ENCODE measurements at places on chromosomes 7 and 10. TPM values are rescaled to one million over a fixed set of nuclear protein-coding genes. Genes with fewer than 3 reads are reported as not detected.

- DNase-seq, result no peak
Measured at GRCh38 chr7:110564246-110564645, 526.7 kb upstream of the LRRN3 start.

GRCh38 chr10:94617389-94617944 is 66.1 kb upstream of the CYP2C18 start:
- no peak for DNase-seq

- no peak for DNase-seq
Measured at GRCh38 chr10:11658801-11659368, 47.4 kb upstream of the USP6NL start.

GRCh38 chr10:91610444-91610843 is 22.4 kb downstream of the PPP1R3C start:
- no peak for DNase-seq

GRCh38 chr7:55449205-55449991 is 84.3 kb downstream of the LANCL2 start:
- no peak for DNase-seq

GRCh38 chr10:58281092-58281752 is 12.3 kb downstream of the CISD1 start:
- no peak for DNase-seq

Gene TMEM270
- not detected for total RNA-seq

DNA sequence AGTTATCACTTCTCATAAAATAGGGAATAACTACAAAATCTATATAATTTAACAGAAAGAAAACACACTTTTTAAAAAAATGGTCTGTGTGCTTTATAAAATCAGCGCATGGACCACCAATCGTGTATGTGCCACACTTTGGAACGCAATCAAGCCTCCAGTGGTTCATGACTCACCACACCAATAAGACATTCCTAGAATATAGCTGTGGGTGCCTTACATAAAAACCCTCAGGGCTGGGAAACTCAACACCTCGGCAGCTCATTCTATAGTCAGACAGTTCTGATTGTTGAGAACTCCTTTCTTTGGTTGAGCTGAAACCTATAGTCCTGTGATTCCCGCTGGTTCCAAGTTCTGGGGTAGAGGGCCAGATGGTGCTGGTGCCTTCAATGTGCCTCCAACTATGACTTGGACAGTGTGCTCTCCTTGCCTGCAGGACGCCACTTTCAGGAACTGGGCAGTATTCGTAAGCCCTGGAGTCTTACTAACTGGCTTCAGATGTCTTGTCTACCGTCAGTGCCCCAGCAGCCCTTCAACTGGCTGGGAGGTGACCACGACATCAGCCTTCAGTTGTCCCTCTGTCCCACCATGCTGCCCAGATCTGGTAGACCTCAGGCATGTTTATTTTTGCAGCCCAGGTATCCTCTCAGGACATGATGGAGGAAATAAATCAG is 135.7 kb upstream of the GDF10 start:
- DNase-seq, result no peak

DNA sequence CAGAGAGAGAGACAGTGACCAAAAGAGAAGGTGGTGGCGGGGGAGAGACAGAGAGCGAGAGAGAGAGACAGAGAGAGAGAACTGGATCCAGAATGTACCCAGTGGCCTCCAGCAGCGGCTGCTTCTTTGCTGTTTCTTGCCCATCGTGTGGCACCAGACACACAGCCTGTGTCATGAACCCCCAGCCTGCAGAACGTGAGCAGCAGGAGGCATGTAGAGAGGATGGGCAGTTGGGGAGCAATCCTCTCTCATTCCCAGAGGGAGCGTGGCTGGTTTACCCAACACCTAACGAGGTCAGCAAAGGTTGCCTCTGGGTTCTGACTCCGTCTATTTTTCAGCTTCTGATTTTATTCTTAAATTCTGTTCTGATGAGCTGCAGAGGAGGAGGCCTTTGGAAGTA is 168.1 kb downstream of the ADARB2 start:
- DNase-seq, result no peak

Gene ATRNL1
- 11.7 TPM for total RNA-seq

DNA sequence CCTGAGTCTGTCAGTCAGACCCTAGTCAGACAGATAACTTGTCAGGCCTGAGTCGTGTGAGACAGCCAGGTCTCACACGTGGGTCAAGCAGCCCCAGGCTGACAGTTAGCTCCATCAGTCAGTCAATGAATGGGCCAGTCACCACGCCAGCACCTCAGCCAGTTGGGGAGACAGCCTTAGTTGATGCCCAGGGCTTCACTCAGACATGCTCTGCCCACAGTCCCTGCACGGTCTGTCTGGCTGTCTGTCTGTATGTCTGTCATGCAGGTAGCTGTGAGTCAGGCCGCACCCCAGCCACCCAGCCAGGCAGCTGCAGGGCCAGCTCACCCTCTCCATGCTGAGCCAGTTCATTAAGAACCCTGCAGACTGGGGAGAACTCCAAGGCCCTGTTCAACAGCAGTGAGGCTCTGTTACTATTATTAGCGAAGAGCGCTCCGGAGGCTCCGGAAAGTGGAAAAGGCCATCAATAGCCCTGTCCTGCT is 141.1 kb upstream of the PCBD1 start:
- no peak for DNase-seq

Gene CHST12
- total RNA-seq, result 7.4 TPM

DNA sequence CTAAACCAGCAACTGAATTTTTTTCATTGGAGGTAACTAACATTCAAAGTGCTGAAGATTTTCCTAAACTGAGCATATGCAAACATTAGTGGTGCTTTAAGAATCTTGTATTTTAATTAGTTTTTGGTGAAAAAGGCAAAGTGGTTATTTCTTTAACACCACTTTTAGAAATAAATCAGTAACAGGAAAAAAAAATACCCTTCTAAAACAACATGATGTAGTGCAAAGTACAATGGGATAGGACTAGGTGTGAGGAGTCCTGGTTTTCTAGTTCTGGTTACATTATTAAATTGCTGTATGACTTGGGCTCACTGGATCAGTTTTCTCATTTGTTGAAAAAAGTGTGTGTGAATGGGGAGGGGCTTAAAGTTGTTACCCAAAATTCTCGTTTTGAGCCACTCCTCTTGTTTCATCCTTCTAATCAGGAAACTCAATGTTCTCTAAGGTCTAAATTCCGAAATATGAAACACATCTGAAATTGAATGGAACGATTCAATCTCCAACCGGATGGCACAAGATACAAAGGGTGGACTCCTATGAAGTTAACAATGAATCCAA is 1.8 kb downstream of the WASL start:
- peak; percentile 14 for DNase-seq

- peak; percentile 67 for DNase-seq
Measured at GRCh38 chr7:23357190-23358093, 58.3 kb downstream of the MALSU1 start.
